ENCODE measurements at places on chromosomes 6 and 20.

GRCh38 chr20:5895626-5896025, 54.7 kb downstream of the TRMT6 start:
- peaks cover 33% of the 10 kb centered on the region for H3K27me3 ChIP-seq
- no peaks in the 10 kb centered on the region for H3K4me1 ChIP-seq
- H3K27ac ChIP-seq, result no peak overlapping the region
- no peak overlapping the region for H3K4me3 ChIP-seq
- H3K36me3 ChIP-seq, result peaks cover 3% of the 10 kb centered on the region

GRCh38 chr6:96086745-96087144, 71.0 kb downstream of the FUT9 start:
- no peaks in the 10 kb centered on the region for H3K36me3 ChIP-seq
- no peak overlapping the region for H3K4me3 ChIP-seq
- H3K27me3 ChIP-seq, result no peaks in the 10 kb centered on the region

- H3K36me3 ChIP-seq, result peaks cover 26% of the 10 kb centered on the region
- DNase-seq, result no peak
- H3K4me3 ChIP-seq, result no peak overlapping the region
- H3K27me3 ChIP-seq, result no peaks in the 10 kb centered on the region
- H3K4me1 ChIP-seq, result no peaks in the 10 kb centered on the region
These were observed 17.3 kb downstream of the EEF1E1 start for GRCh38 chr6:8085053-8085511.

GRCh38 chr6:137159912-137160311, 13.5 kb downstream of the IL22RA2 start:
- peaks cover 31% of the 10 kb centered on the region for H3K4me1 ChIP-seq
- H3K27ac ChIP-seq, result no peak overlapping the region
- DNase-seq, result no peak
- H3K36me3 ChIP-seq, result peaks cover 6% of the 10 kb centered on the region
- H3K4me3 ChIP-seq, result no peak overlapping the region
- peaks cover 9% of the 10 kb centered on the region for H3K27me3 ChIP-seq

DNA sequence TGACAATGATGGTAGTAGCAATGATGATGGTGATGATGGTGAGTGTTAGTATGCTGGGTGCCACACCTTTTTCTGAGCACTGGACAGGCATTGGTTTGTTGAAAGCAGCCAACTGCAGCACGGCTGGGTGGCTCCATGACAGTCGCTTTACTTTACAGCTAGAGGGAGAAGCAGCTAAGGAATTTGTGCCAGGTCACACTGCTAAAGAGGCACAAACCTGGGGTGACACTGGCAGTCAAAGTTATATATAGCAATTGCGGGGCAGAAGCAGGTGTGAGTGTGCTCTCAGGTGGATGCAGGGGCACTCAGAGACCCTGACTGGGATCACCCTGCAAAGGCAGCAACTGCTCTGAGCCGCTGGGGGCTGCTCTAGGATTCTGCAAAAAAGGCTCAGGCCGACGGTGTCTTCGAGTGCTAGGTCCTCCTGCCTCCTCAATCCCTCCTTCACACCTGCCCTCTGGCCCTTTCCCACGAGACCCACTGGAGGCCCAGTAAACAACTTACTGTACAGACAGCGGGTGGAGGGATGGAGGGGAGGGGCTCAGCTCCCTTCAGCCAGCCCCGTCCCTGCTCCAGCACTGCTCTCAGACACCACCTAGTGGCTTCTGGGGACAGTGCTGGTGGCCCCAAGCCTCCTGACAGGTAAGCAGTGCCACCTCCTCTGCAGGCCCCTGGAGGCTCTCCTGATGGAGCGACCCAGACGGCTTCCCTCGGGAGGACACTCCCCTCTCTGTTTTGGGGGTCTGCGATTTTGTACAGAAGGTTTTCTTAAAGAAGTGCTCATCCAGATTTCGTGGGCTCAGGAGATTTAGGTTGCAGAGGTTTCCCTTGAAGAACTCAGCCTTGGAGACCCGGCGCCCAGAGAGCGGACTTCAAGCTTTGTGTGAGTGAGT, 4.4 kb upstream of the RPS21 start:
- H3K36me3 ChIP-seq, result peaks cover 25% of the 10 kb centered on the region
- no peak overlapping the region for H3K4me3 ChIP-seq
- H3K4me1 ChIP-seq, result peaks cover 26% of the 10 kb centered on the region
- H3K27ac ChIP-seq, result peak overlapping the region; percentile 1
- peak; percentile 72 for DNase-seq

- peaks cover 95% of the 10 kb centered on the region for H3K27me3 ChIP-seq
- H3K4me1 ChIP-seq, result peaks cover 24% of the 10 kb centered on the region
- peak overlapping the region; percentile 92 for H3K4me3 ChIP-seq
- DNase-seq, result peak; percentile 27
- peak overlapping the region; percentile 76 for H3K27ac ChIP-seq
These were observed 416 bp downstream of the PTPRK start for GRCh38 chr6:128519931-128520435.

- H3K4me1 ChIP-seq, result no peaks in the 10 kb centered on the region
- no peak for DNase-seq
- no peaks in the 10 kb centered on the region for H3K36me3 ChIP-seq
- H3K27ac ChIP-seq, result no peak overlapping the region
These were observed 7.7 kb downstream of the NKAIN2 start for GRCh38 chr6:123811378-123811777.

DNA sequence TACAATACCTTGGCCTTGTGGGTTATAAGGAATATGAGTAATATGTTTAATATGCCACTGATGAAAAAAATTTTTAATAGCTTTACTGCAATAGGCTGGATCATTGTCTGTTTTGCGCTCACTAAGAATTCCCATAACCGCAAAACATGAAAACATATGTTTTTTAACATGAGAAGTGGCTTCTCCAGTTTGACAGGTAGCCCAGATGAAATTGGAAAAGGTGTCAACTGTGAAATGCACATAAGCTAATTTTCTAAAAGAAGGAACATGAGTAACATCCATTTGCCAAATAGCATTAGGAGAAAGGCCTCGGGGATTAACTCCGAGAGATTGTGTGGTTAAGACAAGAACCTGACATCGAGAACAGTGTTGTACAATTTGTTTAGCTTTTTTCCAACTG, 4.9 kb downstream of the GLYATL3 start:
- no peaks in the 10 kb centered on the region for H3K4me1 ChIP-seq
- no peaks in the 10 kb centered on the region for H3K36me3 ChIP-seq
- DNase-seq, result no peak
- H3K27me3 ChIP-seq, result peaks cover 39% of the 10 kb centered on the region
- H3K27ac ChIP-seq, result no peak overlapping the region
- no peak overlapping the region for H3K4me3 ChIP-seq

DNA sequence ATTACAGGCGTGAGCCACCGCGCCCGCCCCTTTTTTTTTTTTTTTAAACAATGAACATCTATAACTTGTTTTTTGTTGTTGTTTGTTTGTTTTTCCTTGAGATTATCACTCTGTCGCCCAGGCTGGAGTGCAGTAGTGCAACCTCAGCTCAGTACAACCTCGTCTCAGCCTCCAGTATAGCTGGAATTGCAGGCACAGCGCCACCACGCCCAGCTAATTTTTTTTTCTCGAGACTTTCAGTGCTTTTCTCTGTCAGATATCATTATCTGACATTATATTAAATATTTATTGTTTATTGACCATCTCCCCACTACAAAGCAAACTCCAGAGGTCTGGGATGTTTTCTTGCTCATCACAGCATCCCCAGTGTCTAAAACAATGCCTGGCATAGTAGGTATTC, 2.3 kb upstream of the DLK2 start:
- H3K27ac ChIP-seq, result no peak overlapping the region
- no peaks in the 10 kb centered on the region for H3K36me3 ChIP-seq
- DNase-seq, result no peak

GRCh38 chr6:122285292-122285913, 114.0 kb upstream of the HSF2 start:
- H3K4me1 ChIP-seq, result no peaks in the 10 kb centered on the region
- H3K36me3 ChIP-seq, result no peaks in the 10 kb centered on the region
- DNase-seq, result no peak
- H3K27me3 ChIP-seq, result no peaks in the 10 kb centered on the region

DNA sequence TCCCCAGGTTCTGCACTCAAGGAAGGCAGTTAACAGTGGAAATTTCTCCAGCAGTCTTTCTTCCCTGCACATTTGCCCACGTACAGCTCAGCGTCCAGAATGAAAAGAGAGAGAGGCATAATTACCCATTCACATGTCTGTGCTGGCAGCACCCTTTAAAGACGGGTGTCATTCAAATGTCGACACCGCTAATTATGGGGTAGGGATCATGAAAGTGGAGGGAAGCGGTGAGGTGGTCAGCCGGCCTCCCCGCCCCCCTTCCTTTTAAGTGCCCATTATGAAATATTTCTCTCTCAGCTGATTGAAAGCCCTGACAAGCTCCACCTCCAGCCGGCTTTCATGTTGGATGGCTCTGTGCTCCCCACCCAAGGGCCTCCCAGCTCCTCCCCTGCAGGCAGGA, 246.1 kb downstream of the BMP7 start:
- H3K4me1 ChIP-seq, result no peaks in the 10 kb centered on the region
- no peaks in the 10 kb centered on the region for H3K36me3 ChIP-seq
- H3K27me3 ChIP-seq, result peaks cover 23% of the 10 kb centered on the region
- no peak for DNase-seq
- no peak overlapping the region for H3K27ac ChIP-seq

Measured in effector memory CD8-positive, alpha-beta T cell (primary cell).